MCF 10A (cell line): ENCODE measurements at places on chromosomes 12 and 14.
A peak's percentile ranks its signal among the peaks of the same experiment; 100 is the strongest.

- no peak for DNase-seq
Observed at GRCh38 chr12:122215771-122216170, 10.1 kb downstream of the DIABLO start.

- DNase-seq: peak; percentile 93
Observed at GRCh38 chr14:49972823-49973222, 79.9 kb downstream of the ARF6 start.

- DNase-seq: peak; percentile 78
Observed at GRCh38 chr12:53048780-53049401, 974 bp upstream of the TNS2 start.

GRCh38 chr12:131923260-131923659, 5.8 kb upstream of the PUS1 start:
- no peak for DNase-seq

DNA sequence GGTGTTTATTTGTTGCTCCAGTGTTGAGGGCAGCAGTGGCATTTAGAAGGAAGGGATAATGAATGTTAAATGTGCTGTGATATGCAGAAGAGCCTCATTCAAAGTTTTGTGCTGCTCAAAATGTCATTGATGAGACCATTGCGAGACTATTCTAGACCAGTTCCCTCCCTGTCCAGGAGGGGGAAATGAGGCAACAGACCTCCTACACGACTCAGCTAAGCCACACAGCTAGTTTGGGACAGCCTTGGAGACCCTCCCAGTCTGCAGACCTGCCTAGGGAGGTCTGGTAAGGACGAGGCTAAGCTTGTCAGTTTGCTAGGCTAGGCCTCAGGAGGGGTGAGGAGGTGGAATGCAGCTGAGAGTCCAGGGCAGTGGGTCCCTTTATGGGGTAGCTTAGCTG, 116.0 kb downstream of the NRXN3 start:
- DNase-seq: no peak

- no peak for DNase-seq
Observed at GRCh38 chr12:100375038-100375735, 18.3 kb downstream of the SLC17A8 start.

GRCh38 chr12:68638721-68639395, 28.2 kb downstream of the RAP1B start:
- no peak for DNase-seq

DNA sequence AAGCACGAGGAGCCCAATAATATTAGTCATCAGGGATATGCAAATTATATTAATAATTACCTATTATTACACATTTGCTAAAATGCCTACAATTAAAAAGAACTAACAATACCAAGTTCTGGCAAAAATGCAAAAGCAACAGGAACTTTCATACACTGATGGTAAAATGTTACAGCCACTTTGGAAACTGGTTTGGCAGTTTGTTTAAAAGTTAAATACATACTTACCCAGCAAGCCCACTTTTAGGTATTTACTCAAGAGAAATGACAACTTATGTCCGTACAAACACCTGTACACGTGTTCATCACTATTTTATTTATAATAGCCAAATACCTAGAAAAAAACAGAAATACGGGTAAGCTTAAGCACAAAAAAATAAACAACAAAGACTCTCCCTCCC, 17.0 kb downstream of the WDR89 start:
- DNase-seq: no peak

GRCh38 chr12:105733579-105733978, 403.1 kb downstream of the C12orf75 start:
- no peak for DNase-seq

GRCh38 chr12:84089356-84089755, 823.2 kb downstream of the SLC6A15 start:
- no peak for DNase-seq

GRCh38 chr12:24600996-24601395, 347.9 kb downstream of the BCAT1 start:
- peak; percentile 55 for DNase-seq

GRCh38 chr12:6775185-6776174, 3.2 kb downstream of the LAG3 start:
- DNase-seq: no peak

DNA sequence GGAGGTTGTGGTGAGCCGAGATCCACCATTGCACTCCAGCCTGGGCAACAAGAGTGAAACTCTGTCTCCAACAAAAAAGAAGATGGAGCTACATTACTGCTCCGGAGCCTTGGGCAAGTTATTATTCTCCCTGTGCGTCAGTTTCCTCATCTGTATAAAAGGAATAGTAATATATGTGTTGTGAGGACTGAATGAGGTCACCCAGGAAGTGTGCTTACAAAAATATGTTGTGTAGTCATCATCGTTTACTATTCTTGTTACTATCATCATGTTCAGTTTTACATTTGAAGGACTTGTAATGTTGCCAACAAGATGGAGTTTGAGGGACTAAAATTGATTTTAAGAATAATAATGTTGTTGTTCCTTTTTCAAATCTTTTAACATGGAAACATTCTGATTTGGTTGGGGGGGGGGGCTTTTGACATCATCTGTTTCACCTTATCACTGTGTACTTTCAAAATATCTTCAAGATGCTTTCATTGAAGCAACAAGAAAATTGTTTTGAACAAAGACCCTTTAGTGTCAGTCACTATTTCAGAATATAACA, 156.8 kb downstream of the PDE3A start:
- DNase-seq: no peak

- no peak for DNase-seq
Observed at GRCh38 chr12:131348646-131349045, 362.2 kb upstream of the SFSWAP start.

DNA sequence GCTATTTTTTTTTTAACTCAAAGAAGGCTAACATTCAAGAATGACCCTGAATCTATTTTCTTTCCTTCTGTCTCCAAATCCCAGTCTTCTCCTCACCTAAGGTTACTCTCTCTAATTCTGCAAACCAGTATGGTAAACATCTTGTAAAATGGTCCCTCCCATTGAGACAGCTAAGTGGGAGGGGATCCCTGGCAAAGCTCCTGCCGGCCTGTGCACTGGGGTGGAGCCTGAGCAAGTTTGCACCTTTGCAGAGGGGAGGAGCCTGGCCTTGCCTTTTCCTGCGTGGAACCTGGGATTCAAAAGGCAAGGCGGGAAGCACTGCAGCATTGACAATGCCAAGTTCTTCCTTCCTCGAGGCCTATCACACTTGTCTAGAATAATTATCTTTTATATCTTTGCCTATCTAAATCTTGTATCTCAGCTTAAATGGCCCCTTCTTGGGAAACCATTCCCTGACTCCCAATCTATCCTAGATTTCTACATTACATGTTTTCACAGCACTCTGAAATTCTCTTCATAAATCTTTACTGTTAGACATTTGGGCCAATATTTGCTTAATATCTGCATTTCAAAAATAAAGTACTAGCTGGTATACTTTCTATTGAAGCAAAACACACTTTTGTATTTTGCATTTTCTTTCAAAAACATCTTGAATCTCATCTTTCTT, 83.0 kb downstream of the EPS8 start:
- peak; percentile 42 for DNase-seq

DNA sequence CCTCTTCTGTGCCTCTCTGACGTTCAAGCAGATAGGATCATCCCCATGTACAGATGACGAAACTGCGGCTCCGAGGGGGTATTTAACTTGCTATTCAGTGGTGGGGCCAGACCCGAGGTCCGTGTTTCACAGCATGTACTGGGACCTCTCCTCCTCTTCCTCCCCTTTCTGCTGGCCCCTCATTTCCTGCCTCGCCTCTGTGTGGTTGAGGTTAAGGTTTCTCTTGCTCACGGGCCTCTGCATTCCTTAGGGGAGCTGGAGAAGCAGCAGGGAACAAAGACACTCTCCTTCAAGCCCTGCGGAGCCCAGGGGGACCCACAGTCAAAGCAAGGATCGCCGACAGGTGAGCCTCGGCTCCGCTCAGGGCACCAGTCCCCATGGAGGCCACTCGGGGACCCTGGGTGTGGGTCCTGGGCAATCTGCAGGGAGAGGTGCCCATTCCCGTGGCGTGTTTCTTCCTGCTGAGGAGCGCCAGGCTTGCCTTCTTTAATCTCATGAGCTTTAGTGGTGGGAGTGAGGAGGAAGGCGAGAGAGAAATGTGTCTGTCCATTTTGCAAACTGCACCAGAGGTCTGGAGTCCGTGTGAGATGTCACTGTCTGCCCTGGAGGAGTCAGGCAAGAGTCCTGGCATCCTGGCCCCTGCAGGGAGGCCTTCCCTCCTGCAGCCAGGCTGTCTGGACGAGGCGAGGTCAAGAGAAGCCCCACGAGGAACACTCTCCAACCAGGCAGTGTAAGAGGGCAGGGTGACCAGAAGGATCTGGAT, 45.0 kb downstream of the SLC6A12 start:
- no peak for DNase-seq

DNA sequence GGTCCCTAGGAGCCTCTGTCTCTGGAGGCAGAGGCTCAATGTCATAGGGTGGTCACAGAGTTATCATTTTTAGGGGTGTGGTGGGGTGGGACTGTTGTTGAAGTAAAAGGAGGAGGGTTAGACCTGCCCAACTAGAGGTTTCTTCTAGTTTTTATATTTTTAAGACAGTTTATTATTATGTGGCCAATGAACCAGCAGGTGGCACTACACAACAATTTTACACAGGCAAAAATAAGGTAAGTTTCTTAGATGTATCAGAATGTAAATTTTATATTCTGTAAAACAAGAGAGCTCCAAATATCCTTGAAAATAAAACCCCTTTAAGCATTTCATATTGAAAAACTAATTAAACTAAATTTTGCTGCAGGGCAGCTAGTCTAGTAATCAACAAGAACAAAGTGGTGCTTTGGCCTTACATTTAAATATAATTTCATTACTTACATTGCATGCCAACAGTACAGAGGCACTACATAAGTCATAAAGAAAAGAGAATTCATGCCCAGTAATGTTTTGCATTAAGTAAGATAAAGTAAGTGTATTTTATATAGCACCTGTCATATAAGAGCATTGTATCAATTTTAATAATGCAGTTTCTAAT, 22.2 kb upstream of the OVCH1 start:
- DNase-seq: peak; percentile 56

DNA sequence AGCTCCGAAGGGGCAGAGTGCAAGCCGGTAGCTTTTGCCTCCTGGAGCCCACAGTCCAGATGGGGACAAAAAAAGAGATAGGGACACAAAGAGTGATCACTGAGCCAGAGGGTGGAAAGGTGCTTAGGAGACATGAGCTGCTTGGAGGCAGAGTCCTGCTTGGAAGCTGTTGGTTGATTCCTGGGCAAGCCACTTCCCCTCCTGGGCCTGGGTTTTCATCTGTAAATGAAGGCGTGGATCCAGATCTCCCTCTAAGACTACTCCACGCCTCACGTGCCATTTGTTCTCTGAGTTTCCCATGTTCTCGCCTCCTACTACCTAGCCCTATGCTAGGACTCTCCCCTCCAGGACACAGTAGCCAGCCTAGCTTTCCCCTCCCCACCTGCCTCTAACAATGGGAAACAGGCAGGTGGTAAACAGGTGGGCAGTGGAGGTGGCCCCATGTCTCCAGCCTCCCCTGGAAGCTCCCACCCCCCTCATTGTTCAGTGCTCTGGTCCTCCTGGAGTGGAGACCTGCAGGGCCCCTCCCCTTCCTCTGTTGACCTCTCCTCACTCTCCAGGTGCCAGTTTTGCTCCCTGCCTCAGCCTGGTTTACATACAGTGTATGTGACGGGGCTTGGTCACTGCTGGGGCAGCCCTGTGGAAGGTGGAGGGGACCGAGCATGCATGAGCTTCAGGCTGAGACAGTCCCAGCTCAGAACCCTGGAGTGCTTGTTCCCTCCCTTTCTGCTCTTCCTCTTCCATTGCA, 3.8 kb downstream of the SERPINA3 start:
- DNase-seq: no peak

GRCh38 chr14:95545515-95546168, 10.8 kb downstream of the GLRX5 start:
- DNase-seq: peak; percentile 71

GRCh38 chr12:121465921-121466793, 66.2 kb downstream of the RNF34 start:
- DNase-seq: peak; percentile 25

- DNase-seq: peak; percentile 36
Observed at GRCh38 chr14:86788224-86788623, 1204.8 kb downstream of the GALC start.

DNA sequence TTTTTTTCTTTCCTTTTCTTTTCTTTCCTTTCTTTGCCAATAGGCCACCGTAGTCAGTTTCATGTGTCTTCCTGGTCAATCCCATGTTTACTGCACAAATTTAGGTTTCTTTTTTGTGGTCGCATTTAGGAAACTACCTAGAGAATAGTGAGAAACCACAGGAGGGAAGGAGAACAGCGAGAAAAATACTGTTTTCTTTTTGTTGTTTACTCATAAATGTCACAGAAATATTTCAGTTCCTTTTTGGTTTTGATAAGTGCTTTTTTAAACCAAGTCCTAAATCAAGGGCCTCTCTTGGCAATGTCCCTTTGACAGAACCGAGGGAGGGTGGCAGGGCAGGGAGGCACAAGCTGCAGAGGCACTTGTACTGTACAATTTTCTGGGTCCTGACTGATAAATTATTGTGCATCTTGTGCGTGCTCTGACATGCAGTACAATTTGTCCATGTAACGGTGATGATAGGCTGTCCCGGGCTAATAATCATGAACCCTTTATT, 326.1 kb downstream of the CACNA1C start:
- DNase-seq: no peak
